ENCODE measurements at places on chromosomes 11 and 22.

DNA sequence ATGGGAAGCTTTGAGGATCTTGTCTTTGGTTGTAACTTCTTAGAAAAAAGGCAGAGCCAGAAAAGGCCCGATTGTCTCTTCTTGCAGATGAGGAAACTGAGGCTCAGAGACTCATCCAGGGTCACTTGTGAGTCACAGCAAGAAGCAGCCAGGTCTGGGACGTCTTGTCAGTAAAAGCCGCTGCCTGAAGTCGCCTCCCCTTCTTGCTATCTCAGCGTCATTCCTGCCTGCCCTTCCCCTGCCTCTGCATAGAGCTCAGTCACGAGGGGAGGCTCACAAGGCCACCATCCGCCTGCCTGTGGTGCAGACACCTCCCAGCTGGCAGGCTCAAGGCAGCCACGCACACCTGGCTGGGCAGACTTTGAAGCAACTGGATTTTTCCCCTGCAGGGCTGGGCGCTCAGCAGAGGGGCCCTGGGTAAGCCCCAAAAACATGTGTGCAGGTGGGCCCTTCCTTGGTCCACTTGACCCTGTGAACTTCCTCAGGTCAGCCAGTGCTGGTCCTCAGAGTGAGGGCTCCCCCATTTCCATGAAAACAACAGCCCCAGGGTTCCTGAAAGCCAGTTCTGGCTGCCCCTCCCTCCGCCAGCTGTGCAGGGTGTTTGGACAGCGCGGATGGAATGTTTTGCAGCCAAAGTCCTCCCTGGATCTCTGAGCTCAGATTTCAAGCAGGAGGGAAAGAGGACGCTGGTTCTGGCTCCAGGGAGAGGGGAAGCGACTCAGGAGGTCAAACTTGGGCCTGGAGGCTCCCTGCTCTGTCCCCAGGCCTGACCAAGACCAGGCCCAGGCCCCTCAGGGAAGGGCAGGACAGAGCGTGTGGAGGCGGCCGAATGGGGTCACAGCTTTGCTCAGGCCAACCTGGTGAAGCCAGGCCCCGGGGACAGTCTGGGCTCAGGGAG is 6.0 kb upstream of the RAB3IL1 start:
- peak; percentile 39 for DNase-seq

- no peak for DNase-seq
Observed at GRCh38 chr11:132184079-132184478, 813.7 kb downstream of the NTM start.

- no peak for DNase-seq
Observed at GRCh38 chr22:27262361-27262760, 539.2 kb downstream of the MN1 start.

- DNase-seq: peak; percentile 56
Observed at GRCh38 chr22:19679522-19680101, 34.7 kb upstream of the SEPTIN5 start.

DNA sequence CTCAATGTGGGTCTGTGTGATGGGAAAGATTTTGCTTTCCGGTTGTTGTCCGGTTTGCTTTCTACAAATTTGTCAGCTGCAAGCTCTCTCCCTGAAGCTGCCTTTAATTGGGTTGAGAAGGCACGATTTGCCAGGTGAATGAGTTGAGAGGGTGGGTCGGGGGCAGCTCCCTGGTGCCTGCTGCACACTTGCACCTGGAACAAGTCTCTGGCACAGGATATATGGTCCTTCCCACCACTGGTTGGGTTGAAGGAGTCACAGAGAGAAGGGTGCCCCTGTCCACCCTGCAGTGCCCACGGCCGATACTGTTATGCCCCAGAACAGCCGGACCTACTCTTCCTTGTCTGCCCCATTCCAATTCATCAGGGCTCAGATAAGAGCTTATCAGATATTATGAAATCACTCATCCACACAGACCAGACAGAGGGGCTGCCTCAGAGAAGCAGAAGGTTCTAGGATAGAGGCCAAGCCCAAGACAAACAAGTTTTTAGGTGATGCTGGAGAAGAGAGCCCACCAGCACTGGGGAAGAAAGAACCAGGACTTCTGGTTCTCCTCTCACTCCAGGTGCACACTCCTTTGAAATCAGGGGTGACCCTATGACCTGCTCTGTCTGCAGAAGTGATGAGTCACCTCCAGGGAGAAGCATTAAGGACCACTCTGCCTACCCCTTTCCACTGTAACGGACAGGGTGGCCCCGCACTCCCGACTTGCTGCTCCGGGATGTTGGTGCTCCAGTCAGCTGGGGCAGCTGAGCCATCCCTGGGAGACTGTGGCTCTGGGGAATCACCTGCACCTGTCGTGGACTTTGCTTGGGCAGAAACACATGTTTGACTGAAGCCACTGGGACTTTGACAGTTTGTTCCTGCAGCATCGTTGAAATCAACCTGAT is 45.3 kb downstream of the RTL6 start:
- no peak for DNase-seq

DNA sequence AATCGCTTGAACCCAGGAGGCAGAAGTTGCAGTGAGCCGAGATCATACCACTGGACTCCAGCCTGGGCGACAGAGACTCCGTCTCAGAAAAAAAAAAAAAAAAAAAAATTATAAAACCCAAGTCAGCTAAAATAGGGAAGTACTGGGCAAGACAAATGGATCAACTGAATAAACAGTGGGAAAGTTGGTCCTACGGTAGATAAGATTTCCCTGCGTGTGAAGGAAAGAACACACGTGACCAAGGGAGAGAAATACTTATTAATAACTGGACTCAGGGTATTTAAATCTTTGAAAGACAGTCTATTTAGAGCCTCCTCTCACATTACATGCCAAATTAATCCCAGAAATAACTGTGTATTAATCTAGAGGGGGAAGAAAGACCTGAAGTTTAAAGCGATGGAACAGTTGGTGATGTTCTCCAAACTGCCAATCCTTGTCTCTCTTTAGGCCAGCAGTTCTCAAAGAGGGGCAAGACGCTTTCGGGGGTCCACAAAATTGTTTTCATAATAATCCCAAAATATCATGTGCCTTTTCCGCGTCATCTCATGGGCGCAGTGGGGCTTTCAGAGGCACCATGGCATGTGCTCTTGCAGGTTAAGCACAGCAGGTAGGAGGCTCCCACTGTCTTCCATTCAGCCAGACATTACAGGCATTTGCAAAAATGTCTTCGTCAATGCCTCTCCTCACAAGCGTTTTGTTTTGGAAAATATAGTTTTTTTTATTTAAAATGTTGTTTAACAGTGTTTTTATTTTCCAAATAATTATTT is 6.6 kb downstream of the RTL6 start:
- DNase-seq: no peak

GRCh38 chr22:46085828-46086576 is 64.3 kb upstream of the PPARA start:
- DNase-seq: no peak

All from suppressor macrophage treated with lipopolysaccharide for 4 hours (primary cell).